ENCODE measurements at places on chromosomes 4 and X.

DNA sequence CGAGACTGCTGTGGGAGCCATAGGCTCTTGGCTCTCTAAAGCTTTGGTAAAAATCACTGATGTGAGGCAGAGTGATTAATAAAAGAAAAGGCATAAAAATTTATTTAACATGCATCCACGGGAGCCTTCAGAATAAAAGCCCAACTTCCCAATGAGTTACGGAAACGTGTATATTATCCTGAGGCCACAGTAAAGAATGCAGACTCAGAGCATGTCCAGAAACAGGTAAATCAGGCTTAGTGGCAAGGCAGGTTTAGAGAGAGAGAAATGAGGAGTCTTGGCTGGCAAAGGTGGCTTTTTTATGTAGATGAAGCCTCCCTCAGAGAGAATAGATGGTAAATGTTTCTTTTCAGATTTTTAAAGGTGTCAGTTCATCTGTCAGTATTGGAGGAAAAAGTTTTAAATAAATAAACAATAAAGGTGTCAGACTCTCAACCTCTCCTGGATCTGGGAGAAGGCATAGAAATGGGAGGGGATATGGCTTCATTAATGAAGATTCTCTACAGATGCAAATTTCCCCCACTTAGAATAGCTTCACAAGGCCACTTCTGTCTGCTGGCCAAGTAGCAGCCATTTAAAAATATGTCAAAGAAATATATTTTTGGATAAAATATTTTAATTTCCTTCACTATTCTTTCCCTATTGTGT lies 24.0 kb downstream of the C4orf51 start:
- DNase-seq = no peak

DNA sequence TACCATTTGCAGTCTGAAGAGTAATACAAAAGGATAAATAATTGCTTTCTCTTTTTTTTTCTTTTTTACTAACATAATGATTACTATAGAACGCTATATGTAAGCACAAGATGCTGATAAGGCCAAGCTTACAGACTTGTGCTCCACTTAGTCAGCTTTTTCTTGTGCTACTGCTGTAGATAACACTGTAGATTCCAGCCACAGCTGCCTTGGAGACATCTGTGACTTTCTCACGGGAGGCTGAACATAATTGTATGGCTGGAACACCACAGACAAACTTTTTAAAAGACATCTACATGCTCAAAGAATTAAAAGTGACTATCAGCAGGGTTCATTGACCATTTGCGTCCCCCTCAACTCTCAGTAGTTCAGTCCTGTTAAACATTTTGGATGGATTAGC lies 381.7 kb upstream of the AMOT start:
- DNase-seq = no peak

DNA sequence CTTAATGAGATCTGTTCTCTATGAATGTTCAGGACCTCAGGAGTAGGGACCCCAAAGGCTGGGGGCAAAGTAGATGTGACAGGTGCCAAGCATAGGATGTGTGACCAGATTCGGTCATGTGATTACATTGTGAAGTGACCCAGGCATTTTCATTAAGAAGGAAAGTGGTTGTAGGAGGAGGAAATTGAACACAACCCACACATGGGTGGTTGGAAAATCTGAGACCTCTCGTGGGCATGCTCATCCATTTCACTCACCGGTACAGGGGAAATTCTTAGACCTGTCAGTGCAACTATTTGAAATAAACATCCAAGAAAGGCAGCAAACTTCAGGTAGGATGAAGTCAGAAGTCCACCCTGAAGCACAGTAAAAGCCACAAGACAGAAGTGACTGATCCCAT lies 43.5 kb upstream of the CD99 start:
- no peak for DNase-seq

GRCh38 chr4:184262901-184263300 lies 45.2 kb upstream of the ENPP6 start:
- DNase-seq = no peak

DNA sequence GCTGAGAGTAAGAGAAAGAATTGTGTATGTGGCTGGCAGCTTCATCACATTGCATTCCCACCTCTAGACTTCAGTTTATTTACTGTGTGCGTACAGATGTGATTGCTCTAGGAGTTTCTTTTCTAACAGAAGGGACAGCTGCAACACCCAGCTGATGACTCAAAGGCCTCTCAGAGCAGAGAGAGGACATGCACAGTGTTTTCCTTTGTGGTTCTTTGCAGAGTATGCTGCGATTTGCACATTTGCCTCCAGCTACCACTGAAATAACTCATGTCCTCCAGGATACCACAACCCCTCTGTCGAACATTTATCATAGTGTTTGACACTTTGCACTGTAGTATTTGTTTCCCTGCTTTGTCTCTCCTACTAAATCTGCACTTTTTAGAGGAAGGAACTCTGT lies 294.1 kb downstream of the STIM2 start:
- no peak for DNase-seq

DNA sequence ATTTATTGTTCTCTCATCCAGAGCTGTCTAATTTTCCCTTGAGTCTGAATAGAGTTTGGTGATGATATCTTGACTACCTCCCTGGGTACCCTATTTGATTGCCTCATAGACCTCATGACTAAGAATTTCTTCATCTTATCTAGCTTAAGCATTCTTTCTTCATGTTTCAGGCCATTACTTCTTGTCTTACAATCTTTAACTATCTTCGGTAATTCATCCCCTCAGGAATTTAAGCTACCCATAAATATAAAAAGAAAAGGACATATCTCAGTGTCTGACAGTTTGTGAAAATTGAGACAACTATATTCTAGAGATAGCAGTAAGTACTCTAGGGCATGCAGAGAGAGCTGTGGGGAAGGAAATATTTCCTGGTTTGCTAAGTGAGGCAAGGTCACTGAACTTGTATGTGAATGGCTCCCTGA lies 466.1 kb upstream of the GRID2 start:
- no peak for DNase-seq

- DNase-seq = no peak
Measured at GRCh38 chrX:15931362-15931761, 76.7 kb upstream of the AP1S2 start.

- DNase-seq = no peak
Measured at GRCh38 chrX:2508648-2509335, 8.0 kb upstream of the DHRSX start.

DNA sequence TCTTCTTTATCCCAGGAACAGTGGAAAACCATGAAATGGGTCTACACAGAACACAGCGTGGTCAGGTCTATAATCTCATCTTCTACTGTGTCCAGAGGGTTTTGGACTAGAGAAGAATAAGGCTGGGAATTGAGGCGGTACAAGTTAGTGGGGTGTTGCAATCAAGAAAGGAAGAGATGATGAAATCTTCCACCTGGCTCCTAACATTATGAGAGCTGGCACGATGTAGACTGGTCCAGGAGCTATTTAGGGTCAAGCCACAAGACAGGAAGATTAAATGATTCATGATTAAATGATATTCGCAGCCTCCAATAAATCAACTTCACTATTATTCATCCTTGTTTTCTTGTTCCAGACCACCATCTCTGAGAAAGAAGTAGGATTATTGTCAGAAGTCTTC lies 88.0 kb downstream of the ARSF start:
- DNase-seq = no peak

GRCh38 chr4:80115368-80116181 lies 42.5 kb upstream of the ANTXR2 start:
- DNase-seq = no peak

DNA sequence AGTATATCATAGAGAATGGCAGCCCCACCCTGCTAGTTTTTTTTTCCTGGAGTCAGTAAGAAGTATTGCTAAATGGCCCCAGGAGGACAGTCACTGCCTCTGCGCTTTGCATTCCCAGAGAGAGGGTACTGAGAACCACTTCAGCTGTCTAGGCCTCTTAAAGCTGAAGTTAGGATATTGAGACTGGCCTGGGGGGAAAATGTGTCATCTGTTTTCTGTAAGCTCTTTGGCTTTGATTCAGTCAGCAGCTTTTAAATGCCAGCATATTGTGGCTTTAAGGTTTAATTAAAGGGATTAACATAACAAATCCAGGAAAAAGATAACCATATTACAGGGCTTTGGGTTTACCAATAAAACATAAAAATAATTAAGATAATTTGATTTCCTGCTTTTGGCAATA lies 852.0 kb downstream of the PCDH18 start:
- DNase-seq = no peak

DNA sequence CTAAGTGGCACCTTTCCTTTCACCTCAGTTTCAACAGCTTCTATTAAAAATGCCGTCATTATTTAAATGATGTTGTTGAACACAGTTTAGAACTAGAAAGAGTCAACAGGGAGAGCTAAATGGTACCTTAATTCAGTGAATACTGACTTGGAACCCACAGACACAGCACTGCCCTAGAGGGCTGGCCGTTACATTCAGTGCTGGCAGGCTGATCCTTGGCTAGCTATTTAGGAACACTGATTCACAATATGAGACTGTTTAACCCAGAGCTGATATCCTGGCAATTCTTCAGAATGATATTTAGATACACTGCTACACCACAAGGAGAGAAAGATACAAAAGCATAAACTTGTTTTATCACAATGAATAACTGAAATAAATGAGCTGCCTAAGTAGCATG lies 12.7 kb upstream of the NAAA start:
- DNase-seq = no peak

DNA sequence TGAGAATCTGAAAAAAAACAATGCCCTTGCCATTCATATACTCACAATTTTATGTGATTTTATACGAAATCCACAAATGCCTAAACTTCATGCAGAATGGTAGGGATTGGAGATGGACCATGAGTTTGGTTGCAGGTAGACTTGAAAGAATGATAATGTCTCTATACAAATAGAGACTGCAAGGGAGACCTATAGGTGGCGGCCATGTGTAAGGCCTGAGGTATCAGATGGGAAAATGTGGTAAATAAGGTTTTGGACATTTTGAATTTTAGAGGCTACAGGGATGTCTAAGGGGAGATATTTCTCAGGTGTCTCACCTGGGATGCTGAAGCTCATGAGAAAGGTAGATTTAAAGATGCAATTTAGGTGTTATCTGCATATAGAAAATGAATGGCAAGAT lies 78.0 kb downstream of the GABRB1 start:
- no peak for DNase-seq
